Left ventricle myocardium inferior (tissue), 1 donor: ENCODE measurements at places on chromosomes 2 and 18.
A peak's percentile ranks its signal among the peaks of the same experiment; 100 is the strongest.

GRCh38 chr2:128607911-128608506 lies 289.3 kb upstream of the HS6ST1 start:
- peak; percentile 13 for DNase-seq

DNA sequence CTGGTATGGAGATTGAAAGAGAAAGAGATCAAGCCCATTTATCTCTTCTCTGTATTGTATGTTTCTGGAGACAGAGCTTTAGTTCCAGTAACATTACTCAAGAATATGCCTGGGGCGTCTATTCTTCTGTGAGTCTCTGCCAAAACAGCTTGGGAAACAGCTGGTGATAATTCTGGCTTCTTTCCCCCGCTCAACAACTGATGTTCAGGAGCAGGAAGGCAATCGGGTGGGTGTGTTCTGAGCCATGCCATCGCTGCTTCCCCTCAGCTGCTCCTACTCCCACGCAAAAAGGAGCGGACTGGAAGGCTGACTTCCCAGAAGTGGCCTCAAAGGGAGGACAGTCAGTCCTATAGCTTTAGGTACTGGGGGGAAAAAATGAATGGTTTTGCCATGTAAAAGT lies 695.1 kb downstream of the PLCL1 start:
- DNase-seq: peak; percentile 22

DNA sequence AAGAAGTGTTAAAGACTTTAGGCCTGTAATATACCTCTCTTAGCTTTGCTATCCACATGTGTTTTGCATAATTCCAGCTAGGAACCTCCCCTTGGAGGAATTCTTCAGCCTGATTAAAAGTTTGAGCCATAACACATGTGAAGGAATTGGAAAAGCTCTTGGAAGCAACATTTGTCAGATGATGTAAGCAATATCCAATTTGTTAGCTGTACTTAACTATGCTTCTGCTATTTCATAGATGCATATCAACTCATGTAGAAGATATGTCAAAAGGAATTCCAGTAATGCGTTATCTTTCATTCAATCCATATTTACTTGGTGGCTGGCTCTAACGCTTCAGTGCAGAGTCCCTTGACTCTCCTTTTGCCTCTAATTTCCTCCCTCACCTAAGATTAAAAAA lies 46.2 kb downstream of the PKP4 start:
- DNase-seq: no peak

- DNase-seq: no peak
These were observed 21.7 kb downstream of the KIAA1328 start for GRCh38 chr18:36850527-36851201.

GRCh38 chr2:63591566-63592175 lies 2.9 kb downstream of the MDH1 start:
- DNase-seq: no peak

GRCh38 chr2:61262699-61263098 lies 100.7 kb downstream of the C2orf74 start:
- DNase-seq: no peak

- DNase-seq: peak; percentile 62
These were observed 128.3 kb downstream of the AFF3 start for GRCh38 chr2:100013892-100014677.

- DNase-seq: no peak
These were observed 375.4 kb downstream of the DCC start for GRCh38 chr18:52715421-52715820.

DNA sequence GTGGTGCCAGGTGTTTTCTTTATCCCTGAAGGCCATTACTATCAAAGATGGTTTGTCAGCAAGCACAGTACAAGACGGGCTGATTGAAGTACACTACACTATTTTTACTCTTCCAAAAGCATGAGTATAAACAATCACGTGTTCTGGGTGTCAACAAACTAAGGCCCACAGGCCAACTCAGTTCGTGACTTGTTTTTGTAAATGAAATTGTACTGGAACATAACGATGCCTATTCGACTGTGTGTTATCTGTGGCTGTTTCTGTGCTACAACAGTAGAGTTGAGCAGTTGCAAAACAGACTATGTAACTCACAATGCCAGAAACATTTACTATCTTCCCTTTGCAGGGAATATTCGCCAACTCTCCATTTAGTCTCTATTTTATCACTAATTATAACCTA lies 12.3 kb downstream of the MRPS5 start:
- DNase-seq: no peak

GRCh38 chr2:71948781-71949536 lies 198.7 kb downstream of the CYP26B1 start:
- no peak for DNase-seq

GRCh38 chr18:41266616-41267015 lies 688.4 kb upstream of the PIK3C3 start:
- no peak for DNase-seq

DNA sequence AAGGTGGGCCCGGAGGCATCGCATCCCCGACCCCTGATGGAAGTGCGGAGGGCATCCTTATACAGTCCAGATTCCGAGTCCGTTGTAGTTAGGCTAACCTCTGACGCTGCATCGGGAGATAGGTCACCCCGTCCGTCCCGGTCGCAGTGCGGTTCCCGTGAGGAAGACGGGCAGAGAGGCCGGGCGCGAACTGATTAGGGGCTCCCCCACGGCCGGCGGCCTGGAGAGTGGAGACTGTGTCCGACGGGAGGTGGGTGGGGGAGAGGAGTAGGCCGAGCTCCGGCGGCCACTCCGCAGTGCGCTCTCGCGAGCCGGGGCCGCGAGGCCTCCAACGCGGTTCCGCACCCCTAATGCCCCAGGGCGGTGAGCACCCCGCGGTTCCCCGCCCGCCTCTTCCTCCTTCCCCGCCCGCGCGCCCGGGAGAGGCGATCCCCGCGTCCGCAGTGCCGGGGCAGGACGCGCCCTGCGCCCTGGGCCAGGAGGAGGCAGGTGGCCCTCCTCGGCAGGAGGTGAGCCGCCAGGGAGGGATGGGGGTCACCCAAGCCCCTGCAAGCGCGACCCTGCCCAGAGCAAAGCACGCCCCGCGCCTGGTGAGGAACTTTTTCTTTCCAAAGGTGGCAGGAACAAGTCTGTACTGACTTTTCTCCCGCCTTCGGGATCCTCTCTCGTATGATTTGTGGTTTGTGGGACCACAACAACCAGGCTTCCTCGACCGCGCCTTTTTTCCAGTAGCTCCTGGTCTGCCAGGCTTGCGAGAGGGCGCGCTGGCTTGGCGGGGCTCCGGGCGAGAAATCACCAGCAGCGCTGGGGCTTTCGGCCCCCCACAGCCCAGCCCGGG lies 1.4 kb upstream of the SP5 start:
- DNase-seq: no peak

GRCh38 chr2:143529118-143529720 lies 400.0 kb downstream of the ARHGAP15 start:
- no peak for DNase-seq

DNA sequence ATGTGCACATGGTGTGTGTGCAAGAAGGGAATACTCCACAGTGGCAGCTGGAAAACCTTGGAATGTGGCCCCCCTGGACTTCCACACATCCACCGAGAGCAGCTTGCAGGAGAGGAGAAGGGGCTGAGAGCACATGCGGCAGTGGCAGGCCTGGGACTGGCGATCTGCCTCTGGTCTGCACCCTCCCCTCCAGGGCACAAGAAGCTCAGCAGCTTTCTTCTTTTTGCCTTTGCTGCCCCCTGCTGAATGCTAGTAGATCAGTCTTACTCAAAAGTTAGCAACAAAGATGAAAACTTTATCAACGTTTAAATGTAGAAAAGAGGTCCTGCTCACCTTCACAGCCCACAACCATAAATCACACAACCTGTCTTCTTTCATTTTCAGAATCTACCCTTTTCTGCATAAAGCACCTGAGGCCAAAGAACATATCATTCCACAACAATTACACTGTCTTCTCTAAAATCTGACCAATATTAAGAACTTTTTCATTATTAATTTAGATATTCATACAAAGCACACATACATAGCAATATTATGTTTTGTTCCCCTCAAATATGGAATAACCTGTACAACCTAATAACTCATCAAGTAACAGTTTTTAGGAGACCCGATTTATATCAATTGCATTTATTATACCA lies 34.6 kb downstream of the TGFBRAP1 start:
- DNase-seq: no peak

GRCh38 chr2:110948027-110948674 lies 172.6 kb upstream of the BCL2L11 start:
- DNase-seq: no peak

GRCh38 chr2:65436169-65436823 lies 3.9 kb upstream of the SPRED2 start:
- DNase-seq: peak; percentile 93

DNA sequence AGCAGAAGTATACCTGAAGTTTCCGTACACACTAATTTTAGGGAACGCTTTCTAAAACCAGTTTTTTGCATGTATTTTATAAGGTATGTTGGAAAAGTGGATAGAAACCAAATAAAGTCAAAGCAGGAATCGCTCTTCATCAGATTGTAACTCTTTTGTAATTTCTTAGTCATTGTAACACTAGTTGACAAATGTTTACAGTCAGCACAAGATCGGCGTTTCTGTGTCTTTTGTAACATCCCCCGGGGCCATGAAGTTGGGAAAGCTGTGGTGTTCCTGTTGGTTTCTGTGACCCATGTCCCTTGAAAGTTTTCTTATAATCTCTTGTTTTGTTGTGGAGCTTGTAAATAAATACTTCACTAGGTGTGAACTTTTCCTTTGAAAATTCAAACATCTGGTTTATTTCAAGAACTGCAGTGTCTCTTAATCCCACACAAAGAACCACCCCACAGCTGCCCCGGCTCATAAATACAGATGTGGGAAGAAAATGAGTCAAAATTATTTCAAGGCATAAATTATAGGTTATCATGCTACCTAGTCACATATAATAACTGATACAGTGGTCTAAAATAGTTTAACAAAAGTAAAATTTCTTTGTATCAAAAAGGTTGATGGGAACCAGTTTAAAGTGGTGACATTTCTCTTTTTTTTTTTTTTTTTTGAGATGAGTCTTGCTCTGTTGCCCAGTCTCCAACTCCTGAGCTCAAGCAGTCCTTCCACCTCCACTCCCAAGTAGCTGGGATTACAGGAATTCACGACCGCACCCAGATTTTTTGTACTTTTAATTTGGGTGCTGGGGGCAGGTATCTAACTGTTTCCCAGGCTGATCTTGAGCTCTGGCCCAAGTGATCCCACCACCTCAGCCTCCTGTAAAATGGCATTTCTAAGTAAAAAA lies 751 bp upstream of the NMI start:
- peak; percentile 28 for DNase-seq

- no peak for DNase-seq
These were observed 189.1 kb upstream of the BCL2L11 start for GRCh38 chr2:110931648-110932047.

- no peak for DNase-seq
These were observed 133.8 kb upstream of the RNF152 start for GRCh38 chr18:62026586-62026985.

DNA sequence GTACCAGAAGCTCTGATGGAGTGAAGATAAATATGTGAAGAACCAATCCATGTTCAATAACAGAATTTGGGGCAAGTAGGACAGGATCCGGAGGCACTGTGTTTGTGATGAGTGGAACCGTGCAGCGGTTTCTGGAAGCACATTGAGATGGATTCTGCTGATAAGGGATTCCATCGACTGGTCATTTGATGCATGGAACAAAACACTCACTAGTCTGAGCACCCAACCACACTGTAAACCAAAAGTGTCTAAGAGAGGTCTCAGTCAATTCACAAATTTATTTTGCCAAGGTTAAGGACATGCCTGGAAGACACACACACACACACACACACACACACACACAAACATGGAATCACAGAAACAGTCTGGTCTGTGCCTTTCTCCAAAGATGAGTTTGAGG lies 459.5 kb downstream of the FBXO15 start:
- no peak for DNase-seq

- DNase-seq: no peak
These were observed 71.0 kb upstream of the BOD1L2 start for GRCh38 chr18:57075716-57076400.

DNA sequence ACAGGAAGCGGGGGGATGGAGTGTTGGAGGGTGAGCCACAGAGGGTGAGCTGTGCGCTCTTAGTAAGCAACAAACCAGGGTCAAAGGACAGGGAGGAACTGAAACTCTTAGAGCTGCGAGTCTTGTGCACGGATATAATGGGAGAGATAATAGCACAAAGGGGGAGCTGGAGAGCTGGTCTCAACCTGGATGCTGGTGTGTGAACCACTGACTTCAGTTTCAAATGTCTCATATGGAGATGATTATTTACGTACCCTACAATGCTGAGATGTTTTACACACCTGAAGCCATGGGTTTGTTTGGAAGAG lies 35.9 kb downstream of the PTGR3 start:
- DNase-seq: no peak

DNA sequence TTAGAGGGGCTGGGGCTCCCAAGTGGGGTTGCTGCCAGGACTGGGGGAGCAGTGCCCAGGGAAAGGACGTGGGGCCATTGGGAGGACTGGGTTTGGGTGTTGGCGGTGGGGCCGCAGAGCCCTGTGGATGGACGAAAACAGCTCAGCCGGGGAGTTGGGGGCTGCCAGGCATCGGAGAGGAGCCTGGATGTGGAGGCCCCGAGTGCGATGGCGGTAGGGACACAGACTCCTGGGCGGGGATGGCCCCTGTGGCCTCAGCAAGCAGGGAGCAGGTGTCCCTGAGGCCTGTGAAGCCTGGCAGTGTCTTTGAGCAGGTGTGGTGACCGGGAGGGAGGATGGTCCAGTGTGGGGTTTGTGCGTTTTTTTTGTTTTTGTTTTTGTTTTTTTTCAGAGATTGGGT lies 13.3 kb downstream of the CTDP1 start:
- DNase-seq: no peak

- DNase-seq: no peak
These were observed 419.8 kb upstream of the FIGN start for GRCh38 chr2:164155558-164155957.

- no peak for DNase-seq
These were observed 228.0 kb downstream of the IKZF2 start for GRCh38 chr2:212923393-212923792.

DNA sequence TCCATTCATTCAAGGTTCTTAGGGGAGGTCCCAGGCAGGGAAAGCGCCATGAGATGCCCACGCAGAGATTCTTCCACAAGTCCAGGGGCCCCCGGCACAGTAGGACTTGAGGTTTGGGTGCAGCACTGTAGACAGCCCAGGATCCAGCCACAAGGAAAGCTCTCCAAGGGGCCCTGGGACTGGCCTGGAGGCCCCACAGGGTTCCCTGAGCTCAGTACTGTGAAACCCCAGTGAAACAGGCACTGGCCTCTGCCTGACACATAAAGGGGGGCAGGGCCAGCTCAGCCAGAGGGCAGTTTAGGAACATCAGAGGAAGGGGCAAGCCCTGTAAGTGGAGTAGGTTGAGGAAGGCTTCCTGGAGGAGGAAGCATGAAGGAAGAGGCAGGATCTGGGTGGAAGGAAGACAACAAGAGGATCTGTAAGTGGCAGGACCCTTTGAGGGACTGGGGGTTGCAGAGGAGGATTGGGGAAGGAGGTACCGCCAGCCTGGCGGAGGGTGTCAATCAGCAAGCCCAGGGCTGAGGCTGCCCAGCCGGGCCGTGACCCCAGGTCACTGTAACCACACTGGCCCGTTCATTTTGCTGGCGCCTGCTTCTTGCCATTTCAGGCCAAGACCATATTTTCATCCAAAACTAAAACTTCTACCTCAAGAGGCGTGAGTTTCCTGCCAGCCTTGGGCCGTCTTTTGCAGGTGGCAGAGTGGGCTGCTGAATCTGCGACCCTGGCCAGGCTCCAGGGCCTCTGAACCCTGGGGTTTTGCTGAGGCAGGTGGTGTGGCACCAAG lies 175.2 kb downstream of the SMAD7 start:
- no peak for DNase-seq

- no peak for DNase-seq
These were observed 46.0 kb downstream of the CIB4 start for GRCh38 chr2:26595146-26595545.
